ENCODE measurements at places on chromosomes 1 and 21. TPM values are rescaled to one million over a fixed set of nuclear protein-coding genes. Genes with fewer than 3 reads are reported as not detected.

DNA sequence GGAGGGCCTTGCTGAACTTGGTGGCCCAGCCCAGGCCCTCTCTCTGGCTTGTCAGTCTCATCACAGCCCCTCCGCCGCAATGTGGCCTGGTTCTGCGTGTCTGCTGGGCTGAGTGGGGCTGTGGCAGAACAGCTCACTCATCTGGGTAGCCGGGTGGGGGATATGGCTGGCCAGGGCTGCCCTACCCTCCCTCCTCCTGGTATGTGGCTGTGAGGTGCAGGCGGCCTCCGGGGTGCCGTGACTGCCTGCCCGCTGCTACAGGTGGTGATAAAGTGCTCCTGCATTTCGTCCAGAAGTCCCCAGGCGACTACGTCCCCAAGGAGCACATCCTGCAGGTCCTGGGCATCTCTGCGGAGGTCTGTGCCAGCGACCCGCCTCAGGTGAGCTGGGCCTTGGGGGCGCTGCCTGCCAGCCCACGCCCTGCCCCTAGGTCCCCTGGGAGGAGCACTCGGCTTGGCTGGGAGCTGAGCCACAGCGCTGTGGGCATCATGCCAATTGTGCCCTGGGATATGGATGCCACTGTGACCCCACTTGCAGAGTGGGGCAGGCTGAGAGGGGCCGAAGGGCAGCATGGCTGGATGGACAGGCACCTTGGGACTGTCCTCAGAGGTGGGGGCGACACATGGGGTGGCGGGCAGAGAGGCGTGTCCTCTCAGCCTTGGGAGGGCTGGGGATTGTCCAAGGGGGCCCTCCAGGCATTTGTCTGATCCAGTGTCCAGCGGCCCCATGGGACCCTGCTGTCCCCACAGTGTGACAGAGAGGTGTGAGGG, 2.3 kb downstream of the PRXL2B start:
- DNase-seq: no peak

DNA sequence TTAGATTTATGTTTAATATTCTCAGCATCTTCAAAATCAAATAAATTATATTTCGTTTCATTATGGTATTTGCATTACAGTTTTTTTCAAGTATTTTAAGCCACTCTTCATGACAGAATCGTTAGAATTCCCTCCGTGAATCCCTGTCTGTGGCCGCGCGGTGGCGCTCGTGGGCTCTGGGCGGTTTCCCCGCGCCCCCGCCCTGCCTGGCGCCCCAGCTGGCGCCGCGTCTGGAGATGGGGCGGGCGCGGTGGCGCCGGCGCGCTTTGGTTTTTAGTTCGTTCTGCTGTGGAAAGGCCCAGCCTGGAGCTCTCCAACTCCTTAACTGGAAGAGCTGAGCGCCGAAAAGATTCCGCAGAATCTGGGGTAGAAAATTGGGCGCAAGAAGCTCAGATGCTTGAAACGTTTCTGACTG, 25.7 kb downstream of the PRMT2 start:
- DNase-seq: no peak

- no peak for DNase-seq
Observed at GRCh38 chr1:208068407-208068806, 157.5 kb upstream of the CD34 start.

GRCh38 chr21:15363921-15364320, 299.1 kb upstream of the NRIP1 start:
- no peak for DNase-seq

DNA sequence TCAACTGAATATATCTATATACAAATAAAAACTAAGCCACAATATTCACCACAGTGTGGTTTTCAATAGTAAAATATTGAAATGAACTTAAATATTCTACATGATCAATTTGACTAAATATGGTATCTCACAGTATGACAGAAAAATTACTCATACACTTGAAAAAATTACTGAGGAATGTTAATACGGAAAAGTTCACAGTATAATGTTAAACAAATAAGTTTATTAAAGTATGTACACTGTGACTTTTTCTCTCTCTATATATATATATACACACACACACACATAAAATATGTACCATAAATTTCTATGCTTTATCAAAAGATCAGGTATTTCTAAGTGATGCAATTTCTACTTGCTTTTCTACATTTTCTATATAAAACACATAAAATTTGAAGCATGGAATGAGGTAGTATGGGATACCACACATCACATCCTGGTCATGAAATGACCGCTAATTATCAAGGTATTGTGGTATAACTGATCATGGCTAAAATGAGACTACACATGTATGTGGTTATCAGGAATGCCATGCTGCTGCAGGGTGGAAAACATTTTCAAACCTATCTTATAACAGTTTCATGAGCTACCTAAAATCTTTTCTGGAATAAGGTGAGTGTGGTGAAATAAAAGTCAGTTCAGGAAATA, 102.3 kb downstream of the CDC42BPA start:
- no peak for DNase-seq

DNA sequence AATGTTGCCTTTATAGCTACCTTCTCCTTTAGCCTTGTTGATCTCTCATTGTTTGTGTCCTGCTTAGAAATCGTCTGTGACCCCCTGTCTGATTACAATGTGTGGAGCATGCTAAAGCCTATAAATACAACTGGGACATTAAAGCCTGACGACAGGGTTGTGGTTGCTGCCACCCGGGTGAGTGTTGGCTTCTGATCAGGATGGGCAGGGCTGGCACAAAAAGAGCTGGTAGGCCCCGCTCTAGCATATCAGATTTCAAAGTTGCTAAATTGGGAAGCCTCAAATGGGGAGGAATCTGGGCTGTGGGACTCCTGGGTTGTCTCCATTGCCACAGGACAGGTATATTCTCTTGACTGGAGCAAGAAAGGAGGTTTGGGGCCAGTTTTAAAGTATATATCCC, 8.4 kb downstream of the NCSTN start:
- no peak for DNase-seq

GRCh38 chr1:119294199-119294598, 74.4 kb upstream of the HAO2 start:
- no peak for DNase-seq

GRCh38 chr1:1308756-1309250, 406 bp downstream of the PUSL1 start:
- no peak for DNase-seq

The KRTAP23-1 gene
- not detected for total RNA-seq

The SELL gene
- 216 TPM for total RNA-seq

- DNase-seq: no peak
Observed at GRCh38 chr1:203031467-203031866, 5.2 kb downstream of the PPFIA4 start.

DNA sequence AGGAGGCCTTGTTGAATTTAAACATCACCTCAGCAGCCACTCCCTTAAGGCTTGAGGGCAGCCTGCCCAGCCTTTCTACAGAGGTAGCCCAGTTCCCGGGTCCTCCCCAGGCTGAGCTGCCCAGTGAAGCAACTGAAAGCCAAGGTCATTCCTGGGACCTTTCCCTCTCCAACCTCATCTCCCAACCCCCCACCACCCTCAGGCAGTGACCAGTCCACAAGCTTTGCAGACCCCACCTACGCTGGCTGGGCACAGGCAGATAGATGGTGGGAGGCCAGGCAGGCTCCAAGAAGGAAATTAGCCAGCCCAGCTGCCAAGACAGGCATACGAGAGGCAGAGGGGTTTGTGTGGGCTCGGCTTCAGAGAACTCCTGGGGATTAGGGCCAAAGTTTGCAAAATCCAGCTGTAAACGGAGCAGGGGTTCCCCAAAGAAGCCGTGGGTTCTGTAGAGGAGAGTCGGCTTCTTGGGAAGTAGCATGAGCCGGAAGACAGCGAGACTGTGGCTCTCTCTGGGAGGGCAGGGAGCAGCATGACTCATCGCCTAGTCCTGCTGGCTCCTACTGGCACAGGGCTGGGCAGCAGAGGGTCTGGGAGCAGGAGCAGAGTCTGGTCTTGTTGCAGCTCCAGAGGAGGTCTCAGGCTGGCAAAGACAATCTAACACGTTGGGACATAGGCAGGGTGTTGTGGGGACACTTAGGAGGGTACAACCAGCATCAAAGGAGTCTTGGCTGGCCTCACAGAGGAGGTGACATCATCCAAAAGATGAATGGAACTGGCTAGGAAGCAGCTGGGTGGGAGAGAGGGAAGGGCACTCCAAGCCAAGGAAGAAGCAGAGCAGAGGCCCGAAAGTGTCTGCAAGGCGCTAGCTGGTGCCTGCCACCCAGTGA, 2.8 kb upstream of the ZC3H12A start:
- DNase-seq: no peak

The CFHR4 gene
- not detected for total RNA-seq

Measured in CD4-positive, alpha-beta T cell (primary cell).